ELR (cell line): ENCODE measurements at places on chromosomes 2 and 18.

GRCh38 chr2:157336137-157337010 is 10.8 kb upstream of the ERMN start:
- DNase-seq = peak; percentile 60

DNA sequence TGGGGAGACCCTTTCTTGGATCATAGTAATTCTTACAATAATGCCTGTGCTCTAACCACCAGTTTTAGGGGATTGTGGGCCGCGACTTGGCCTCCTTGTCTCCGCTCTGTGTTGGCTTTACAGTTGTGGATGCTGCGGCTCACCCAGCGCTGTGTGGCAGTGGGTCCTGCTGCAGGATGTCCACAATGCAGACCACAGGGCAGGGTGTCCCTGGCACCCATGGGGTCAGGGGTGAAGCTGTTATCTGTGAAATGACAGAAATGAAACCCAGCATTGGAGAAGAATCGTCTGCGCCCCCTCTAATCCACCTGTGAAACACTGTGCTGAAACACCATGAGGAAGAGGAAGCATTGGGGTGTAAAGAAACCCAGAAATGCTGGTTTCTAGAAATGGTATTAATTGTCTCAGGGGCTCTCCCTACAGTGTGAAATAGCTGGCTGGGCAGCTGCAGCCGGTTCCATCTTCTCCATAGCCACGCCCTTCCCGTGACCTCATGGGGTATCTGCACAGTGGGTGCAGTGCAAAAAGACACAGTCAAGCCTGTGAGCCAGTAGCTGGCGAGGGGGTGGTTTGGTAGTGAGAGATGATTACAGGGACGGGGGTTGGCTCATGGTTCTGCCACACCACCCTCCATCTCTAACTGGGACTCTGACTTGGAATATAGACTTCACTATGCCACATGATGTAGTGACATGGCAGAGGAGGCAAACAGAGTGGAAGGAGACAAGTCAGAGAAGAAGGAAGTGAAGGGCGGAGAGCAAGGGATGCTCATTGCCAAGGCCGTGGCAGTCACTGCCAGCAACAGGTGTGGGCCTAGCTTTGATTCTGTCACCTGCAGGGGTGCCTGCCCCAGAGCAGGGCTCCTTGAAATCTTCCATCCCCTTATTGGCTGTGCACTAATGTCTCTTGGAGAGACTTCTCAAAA is 16.2 kb downstream of the INPP4A start:
- no peak for DNase-seq

GRCh38 chr2:168801961-168802858 is at the start of gene NOSTRIN:
TSS of gene NOSTRIN (plus strand) at chr2:168802637. CDS start at chr2:168802647, 10 bp downstream.
- no peak for DNase-seq

- DNase-seq = peak; percentile 79
These were observed 52.3 kb downstream of the ZNF521 start for GRCh38 chr18:25299426-25300300.

DNA sequence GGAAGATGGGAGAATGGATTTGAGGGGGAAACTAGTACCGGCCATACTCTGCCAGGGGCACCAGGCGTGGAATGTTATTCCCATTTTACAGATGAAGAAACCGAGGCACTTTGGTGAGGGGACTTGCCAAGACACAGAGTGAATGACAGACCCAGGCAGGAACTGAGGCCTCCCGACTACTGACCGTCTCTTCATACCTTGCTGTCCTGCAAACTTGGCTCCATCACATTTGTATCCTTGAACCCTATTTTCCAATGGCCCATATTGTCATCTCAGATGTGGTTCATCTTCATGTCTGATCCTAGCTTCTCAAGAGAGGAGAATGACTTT is 6.2 kb upstream of the TFCP2L1 start:
- DNase-seq = no peak

DNA sequence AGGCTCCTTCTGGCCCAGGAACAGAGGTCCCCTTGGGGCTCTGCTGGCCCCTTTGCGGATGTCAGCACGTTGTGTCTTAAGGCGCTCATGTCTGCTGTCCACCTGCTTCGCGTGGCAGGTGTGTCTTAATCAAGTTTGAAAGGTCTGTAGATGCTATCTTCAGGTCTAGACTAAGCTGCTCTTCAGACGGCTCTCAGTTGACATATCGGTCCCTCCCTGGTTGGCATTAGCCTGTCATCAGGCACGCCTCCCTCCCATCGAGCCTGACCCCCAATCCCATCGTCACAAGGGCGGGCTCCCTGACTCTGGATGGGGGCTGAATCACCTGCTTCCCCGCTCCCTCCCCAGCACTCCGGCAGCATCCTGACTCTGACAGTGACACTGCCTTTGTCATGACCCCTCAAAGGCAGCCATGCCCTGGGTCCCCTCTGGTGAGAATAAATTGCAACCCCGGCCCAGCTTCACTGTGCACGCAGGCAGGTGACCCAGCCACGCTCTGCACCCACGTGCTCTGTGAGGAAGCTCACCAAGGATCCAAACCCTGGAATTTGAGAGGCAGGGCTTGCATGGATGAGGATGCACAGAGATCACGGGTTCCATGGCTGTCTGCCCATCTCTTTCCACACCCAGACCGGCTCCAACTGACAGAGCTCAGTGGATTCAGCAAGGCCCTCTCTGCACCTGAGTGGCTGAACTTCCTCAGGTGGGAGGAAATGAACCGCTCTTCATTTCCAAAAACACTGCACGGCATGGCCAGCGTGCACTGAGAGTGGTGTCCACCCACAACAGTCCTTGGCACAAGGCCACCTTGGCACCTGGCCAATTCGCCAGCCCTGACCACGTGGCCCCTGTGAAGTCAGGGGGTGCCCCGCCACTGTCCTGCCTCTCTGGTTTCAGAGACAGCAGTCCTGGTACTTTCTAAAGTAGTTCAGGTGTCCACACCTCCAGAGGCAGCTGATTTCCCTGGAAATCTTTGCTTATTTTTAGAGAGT is 110.2 kb upstream of the GPC1 start:
- DNase-seq = no peak

DNA sequence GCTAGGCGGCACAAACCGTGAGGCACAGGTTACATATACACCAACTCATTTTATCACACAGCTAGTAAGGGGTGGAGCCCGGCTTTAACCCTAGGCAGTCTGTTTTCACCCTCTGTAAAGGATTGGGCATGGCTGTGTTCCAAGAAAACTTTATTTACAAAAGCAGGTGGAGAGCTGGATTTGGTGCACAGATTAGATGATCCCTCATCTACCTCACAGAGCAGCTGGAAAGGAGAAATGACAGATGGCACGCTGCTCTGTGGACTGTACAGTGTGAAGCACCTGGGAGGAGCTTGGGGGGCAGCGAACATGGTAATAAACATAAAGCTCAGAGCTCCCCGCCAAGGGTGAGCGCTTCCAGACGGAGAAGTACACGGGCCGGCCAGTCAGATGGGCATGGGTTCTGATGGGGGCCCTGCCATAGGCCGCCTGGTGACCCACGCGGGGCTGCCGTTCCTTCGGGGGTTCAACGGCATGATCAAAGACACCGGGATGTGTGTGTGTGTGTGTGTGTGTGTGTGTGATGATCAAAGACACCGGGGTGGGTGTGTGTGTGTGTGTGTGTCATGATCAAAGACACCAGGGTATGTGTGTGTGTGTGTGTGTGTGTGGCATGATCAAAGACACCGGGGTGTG is 862 bp upstream of the TMEM177 start:
- DNase-seq = no peak

DNA sequence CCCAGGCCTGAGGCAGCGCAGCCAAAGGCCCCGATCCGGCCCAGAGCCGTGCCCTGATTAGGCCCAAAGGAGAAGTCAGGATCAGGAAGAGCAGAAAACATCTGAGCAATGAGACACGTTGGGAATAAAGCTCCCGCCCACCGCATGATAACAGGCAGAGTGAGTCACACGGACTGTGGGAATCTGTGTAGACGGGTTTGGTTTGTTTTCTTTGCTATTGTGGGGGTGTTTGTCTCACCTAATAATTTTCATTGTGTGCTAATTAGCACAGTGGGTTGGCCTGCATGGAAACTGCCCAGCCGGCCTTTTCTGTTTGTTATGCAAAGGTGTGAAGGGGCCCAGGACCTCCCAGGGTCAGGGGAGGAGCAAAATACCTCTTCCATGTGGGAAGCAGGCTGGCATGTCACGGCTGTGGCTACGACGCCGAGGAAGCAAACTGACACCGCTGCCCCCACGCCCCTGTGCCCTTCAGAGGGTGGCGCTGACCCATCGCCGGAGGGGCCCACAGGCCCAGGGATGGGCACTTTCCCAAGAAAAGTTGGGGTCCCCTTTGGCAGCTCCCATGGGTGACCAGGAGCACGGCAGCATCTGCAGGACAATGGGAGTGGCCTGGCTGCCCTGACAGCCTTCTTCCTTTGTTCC is 68.4 kb upstream of the CTDP1 start:
- peak; percentile 37 for DNase-seq

DNA sequence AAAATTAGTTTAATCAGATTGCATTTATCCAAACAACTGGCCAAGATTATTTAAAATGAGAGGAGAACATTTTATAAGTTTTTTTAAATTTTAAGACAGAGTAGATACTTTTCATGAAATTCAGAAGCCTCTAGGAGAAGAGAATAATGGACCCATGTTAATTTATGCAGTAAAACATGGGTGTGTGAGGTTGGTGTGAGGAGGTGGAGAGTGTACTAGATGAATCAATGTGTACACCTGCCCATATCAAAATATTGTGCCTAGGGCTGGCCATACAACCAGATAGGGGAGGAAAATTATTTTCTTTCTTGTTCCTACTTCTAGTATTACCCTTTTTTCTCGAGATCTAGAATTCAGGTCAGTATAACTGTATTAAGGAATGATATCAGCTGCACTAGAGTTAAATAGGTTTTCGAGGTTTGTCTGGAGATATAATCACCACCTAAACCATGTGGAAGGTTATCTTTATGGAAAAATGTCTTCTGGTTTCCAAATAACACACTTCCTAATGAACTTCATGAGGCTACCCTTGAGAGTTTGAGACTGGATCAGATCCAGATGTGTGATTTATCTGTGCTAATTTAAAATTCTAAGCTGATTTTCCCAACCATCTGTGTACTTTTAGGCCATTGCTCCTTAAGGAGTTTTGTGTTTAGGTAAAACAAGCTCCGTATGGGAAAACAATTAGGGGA is 37.6 kb downstream of the TMEM178A start:
- DNase-seq = no peak

GRCh38 chr2:7203056-7203467 is 285.9 kb downstream of the RNF144A start:
- peak; percentile 16 for DNase-seq

GRCh38 chr2:105187531-105187930 is 54.0 kb upstream of the GPR45 start:
- DNase-seq = peak; percentile 54

- DNase-seq = peak; percentile 8
These were observed 35.6 kb upstream of the NDUFV2 start for GRCh38 chr18:9066817-9067306.

GRCh38 chr18:57434536-57435494 is at the start of gene ONECUT2:
TSS of gene ONECUT2 (plus strand) at chr18:57435374. CDS start at chr18:57435717, 343 bp downstream.
- peak; percentile 89 for DNase-seq

DNA sequence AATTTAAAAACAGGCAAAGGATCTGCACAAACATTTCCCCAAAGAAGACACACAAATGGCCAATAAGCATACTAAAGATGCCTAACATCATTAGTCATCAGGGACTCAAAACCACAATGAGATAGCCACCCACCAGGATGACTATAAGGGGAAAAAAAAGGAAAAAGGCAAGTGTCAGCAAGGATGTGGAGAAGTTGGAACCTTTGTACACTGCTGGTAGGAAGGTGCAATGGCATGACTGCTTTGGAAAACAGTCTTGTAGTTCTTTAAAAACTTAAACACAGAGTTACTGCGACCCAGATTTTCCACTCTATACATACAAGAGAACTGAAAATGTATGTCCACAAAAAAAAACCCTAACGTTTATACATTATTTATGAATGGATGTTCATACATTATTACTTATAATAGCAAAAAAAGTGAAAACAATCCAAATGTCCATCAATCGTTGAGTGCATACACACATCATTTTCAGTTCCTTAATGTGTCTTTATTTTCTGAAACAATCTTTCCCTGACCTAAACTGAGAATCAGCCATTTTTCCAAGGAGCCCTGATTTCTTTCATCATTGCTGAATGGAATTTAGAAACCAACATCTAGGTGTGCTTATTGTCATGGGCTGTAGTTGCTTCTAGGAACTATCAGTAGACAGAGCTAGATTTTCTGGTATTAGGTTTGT is 64.7 kb upstream of the TLK1 start:
- DNase-seq = peak; percentile 97

DNA sequence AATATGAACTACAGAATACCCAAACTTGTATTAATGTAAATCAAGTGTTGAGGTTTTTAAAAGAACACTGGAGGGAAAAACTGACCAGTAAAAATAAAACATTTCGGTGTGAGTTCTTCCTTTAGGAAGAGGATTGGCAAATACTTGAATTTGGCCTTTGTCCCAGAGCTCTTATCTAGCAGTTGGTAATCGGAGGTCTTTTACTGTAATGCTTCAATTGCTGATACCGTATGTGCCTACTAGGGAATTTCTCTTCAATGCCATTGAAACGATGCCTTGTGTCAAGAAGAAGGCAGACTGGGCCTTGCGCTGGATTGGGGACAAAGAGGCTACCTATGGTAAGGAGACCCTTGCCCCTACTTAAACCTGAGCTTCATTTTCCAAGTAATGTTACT is 4.1 kb downstream of the RRM2 start:
- DNase-seq = no peak
